ENCODE measurements at places on chromosomes 2 and 18.
A peak's percentile ranks its signal among the peaks of the same experiment; 100 is the strongest.

DNA sequence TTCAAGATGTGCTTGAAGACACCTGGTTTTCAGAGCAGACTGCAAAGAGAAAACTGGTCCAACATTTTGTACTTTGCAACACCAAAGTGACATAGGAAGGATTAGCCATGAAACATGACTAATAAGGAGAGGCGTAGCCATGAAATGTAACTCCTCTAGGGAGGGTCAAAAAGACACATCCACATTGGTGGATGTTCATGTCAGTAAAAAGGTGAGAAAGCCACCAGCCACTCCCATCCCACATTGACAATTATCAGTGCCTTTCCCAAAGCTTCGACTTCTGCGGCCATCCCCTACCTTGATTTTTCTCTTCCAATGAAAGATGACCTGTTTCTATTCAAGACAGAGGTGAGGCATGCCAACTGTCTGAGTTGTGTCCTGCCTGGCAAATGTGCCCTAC, 223.2 kb downstream of the ALK start:
- DNase-seq, result no peak

- no peak for DNase-seq
Observed at GRCh38 chr2:234905547-234906265, 46.1 kb upstream of the SH3BP4 start.

- no peak for DNase-seq
Observed at GRCh38 chr2:9538000-9538507, 17.6 kb downstream of the ADAM17 start.

- DNase-seq, result no peak
Observed at GRCh38 chr2:184799379-184799778, 201.1 kb downstream of the ZNF804A start.

GRCh38 chr2:164510895-164511294, 110.4 kb downstream of the GRB14 start:
- no peak for DNase-seq

DNA sequence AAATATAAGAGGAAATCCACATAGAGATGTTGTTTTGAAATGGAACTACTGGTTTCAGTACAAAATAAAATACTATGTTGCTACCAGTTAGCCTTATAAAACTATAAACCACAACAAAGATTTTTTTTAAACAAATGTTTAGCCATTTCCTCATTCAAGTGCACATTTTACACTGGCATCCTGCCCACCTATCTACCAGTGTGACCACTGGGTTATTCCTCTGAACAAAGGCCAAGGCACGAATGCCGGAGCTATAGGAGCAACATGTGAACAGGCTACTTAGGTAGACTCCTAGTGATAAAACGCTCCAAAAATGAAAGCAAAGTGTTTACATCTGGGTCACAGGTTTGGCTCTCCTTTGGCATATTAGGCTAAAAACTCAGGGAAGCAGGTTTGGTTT, 31.8 kb upstream of the SULT1C4 start:
- DNase-seq, result no peak

DNA sequence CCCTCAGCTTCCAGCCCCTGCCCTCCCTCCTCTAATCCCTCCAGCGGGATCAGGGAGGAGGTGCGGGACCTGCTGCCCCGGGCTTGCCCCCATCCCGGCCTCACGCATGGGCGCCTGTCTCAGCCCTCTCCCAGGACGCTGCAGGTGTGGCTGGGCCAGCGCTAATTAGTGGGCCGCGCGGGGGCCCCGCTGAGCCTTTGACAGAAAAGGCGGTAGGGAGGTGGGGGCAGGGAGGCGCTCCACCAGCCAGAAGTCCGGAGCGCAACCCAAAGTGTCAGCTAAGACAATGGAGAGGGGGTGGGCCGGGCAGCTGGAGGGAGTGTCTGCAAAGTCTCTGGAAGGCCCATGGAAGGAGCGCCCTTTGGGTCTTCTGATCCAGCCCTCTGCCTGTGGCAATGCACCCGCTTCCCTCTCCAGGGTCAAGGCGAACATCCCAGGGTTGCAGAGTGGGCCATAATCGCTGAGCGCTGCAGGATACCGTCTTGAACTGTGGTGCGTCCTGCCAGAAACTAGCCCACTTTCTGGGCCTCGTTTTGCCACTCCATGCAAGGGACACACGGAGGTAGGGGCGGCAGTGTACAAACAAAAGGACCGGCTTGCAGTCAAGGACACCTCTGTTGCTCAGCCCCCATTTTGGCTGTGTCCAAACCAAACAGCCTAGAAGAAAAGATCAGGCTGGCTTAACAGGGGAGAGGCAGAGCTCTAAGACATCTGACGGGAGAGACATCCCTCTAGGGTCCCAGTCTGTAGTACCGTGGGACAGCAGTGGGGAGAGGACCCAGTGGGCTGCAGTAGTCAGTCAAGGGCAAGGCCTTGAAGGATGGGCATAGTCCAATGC, 3.5 kb downstream of the ATP6V1B1 start:
- no peak for DNase-seq

- DNase-seq, result no peak
Observed at GRCh38 chr2:228762565-228762964, 508.5 kb downstream of the PID1 start.

DNA sequence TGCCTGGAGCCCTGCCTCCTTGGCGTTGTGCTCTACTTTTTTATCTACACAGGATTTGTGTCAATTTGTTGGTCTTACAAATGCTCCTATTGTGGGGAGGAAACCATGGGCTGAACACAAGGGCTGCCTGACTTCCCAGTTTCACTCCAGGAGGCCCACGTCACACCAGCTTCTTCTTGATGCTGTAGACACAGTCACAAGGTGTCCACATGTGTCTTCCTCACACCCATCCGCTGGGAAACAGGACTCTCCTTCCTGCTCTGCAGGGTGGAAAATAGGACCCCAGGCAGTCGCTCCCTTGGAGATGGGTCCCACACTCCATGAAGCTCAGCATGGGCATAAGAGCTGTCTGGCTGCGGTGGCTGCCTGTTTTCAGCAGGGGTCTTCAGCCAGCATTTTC, 468.2 kb downstream of the EPHA4 start:
- no peak for DNase-seq

GRCh38 chr2:29817801-29818680, 103.3 kb downstream of the ALK start:
- no peak for DNase-seq

GRCh38 chr2:238796223-238796885, 51.5 kb upstream of the TWIST2 start:
- no peak for DNase-seq

GRCh38 chr2:127398239-127398590, 10.4 kb upstream of the MAP3K2 start:
- DNase-seq, result no peak

- DNase-seq, result no peak
Observed at GRCh38 chr2:105627534-105627933, 117.2 kb upstream of the NCK2 start.

GRCh38 chr2:54529935-54530334, 73.8 kb downstream of the SPTBN1 start:
- DNase-seq, result no peak

DNA sequence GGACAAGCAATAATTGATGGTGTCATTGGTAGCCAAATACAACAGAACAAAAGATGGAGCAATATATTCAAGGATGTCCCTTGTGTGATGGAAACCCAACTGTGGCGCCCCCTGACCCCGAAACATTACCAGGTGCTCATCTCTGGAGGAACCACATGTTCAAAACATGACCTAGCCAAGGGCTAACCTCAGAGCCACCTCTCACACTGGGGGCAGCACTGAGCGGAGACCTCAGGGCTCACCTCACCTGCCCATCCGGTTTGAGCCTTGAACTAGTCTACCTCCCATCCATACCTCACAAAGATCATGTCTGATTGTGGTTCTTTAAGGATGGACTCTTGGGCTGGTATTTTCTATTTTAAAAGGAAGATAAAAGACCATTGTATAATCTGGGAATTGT, 314.4 kb upstream of the CDH7 start:
- no peak for DNase-seq

GRCh38 chr2:7201851-7202250, 284.6 kb downstream of the RNF144A start:
- no peak for DNase-seq

DNA sequence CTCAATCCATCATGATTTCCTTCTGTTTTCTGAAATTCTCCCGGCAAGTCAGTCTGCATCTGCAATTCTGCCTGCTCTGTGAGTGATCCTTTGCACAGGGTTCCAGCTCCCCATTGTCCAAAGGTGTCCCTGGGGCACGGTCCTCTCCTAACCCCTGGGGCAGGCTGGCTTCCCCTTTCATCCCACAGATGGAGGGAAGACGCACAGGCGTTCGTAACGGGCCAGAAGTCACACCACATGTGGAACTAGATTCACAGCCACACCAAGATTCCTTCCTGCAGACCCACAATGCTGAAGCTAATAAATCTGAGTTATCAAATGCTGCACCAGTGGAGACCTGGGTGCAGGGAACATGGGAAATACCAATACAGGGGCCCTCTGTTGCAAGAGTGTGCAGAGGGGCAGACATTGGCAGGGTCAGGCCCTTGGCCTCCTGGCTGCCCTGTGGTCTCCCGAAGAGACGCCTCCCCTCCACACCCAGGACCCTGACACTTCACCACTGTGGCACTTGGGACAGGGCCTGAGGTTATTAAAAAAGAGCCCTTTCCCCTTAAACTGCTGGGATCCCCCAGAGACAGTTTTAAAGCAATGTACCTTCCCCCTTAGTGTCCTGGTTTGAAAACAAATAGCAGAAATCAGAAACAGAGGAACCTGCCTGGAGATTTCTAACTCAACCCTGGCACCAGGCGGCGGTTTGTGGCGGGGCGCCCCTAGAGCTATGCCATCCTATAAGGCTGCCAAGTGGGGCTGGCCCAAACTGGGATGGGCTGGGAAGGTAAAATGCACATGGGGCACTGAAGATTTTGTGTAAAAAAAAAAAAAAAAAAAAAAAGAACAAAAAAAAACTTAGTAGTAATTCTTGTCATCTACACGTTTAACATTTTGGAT, 15.4 kb downstream of the ZNF516 start:
- no peak for DNase-seq

DNA sequence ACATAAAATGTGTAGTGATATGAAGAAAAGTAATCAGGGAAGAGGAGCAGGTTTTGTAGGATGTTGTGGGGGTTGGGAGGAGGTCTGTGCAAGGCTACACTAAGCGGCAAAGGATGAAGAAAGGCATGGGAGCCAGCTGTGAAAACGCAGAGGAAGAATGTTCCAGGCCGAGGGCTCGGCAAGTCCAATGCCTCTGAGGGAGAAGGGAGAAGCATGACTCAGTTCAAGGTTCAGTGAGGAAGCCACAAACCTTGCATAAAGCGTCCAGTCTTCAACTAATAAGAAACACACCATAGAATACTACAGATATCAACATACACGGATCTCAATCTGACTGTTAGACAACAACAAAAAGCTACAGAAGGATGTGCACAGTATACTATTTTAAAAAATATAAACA, 16.2 kb downstream of the EPB41L3 start:
- no peak for DNase-seq

DNA sequence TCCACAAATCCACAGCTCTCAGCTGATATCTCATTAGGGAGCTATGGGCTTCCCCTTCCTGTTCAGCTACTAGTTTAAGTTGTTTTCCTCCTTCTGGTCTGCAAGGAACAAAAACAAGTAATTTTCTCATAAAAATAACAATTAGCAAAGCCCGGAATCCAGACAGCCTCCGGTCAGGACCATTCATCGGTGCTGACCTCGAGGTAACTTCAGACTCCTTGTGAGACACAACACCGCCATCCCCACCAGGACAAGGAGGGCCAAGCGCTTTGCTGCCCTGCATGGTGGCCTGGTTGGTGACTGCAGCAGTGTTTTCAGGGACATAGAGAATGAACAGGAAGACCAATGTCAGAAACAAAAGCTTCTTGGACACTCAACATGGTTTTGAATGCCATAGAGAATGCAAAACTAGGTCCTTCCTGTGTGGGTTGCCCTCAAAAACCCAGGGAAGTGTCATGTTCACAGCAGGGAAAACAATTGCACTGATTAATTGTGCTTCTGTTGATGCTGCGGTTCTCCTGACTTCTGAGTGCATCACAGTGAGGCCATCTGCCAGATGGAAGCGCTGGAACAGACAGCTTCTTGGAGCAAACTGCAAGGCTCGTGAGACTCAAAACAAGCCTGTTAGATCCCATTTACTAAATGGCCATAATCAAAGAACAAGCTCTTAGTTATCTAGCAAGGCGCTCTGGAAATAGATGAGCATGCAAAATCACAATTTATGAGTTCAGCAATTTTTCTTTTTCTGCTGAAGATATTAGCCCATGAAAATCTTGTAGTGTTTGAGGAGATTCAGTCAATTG, 77.1 kb downstream of the HS1BP3 start:
- no peak for DNase-seq

GRCh38 chr2:186546846-186547245, 43.0 kb upstream of the ITGAV start:
- no peak for DNase-seq

DNA sequence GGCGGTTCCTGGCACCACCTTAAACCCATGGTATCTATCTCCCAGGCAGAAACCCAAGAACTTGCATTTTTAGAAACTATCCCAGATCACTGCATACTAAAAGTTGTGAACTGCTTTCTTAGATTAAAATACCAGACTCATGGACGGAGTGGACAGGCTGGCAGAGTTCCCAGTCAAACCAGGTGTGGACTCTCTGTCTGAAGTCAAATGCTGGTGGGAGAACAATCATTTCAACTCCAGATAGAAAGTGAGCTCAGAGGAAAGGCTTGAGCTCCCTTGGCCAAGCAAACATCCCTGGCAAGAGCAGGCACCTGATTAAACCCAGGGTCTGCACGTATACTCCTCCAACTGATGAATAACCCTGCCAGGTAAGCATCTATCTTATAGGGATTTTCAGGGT, 19.5 kb downstream of the NXPH2 start:
- DNase-seq, result no peak

GRCh38 chr2:39947294-39948015, 168.4 kb upstream of the THUMPD2 start:
- no peak for DNase-seq

- no peak for DNase-seq
Observed at GRCh38 chr18:12027046-12027445, 45.7 kb downstream of the IMPA2 start.

DNA sequence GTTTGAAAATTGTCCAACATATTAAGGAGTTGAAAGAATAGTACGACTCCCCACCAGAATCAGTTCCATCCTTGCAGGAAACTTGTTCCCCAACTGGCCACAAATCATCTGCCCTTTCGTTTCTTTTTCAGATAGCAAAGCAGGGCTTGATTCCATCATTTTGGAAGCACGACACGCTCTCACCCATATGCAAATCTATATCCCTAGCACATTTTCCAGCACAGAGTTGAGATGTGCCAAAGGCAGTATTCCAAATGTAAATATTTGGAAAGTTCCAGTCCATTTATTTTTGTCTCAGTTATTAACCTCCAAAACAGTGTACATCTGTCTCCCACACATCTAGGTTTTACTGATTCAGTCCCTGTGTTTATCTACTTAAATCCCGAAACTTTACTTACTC, 128.8 kb upstream of the BCL2L11 start:
- peak; percentile 5 for DNase-seq

GRCh38 chr18:55774505-55774904, 186.5 kb upstream of the TCF4 start:
- no peak for DNase-seq
